ENCODE measurements at places on chromosomes 2 and 18.

DNA sequence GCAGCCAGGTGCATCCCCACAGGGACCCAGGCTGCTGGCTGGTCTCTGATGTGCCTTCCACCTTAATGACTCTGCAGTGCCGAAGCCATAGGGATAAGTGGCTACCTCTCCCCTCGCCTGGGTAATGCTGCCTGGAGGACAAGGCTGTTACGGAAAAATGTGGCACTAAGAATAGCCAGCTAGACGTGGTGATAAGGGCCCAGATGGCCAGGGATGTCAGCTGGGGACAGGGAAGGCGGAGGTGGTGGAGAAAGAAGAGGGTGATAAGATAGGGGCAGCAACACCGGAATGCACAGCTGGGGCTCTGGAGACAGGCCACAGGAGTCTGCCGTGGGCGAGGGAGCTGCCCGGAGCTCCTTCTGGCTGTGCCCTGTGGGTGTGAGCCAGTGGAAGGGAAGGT lies 170.6 kb downstream of the FHOD3 start:
- DNase-seq = no peak

DNA sequence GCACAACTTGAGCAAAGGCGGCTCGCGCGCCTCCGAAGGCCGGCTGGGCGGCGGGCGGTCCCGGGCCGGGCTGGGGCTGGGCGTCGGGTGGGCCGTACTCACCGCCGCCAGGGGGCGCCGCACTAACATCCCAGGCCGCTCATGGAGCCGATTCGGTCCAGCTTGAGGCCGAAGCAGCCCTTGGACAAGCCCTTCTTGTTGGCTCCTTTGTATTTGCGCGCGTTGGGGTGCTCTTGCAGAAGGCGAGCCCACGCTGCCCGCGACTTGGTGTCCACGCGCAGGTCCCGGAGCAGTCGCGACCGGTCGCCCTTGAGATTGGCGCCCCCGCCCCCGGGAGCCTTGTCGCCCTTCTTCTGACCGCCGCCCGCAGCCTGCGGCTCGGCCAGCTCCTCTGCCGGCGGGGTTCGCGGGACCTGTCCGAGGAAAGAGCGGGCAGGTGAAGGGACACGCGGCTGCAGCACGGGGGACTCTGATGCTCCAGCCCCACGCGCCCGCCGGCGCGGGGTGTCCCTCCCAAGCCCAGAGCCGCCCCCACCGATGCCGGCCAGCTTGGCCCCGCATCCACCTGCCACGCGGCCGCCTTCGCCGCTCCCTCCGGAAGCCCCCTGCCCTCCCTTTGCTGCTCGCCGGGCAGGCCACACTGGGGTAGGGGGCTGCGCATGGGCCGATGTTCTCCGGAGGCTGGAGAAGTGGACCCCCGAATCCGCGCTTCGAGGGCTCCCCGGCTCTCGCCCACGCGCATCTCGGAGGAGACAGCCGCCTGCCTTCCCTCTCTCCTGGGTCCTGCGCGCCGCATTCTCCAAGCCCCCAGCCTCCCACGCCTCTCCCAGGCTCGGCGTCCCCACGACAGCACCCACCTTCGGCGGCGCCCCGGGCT lies 655 bp downstream of the NPPC start:
- peak; percentile 68 for DNase-seq

DNA sequence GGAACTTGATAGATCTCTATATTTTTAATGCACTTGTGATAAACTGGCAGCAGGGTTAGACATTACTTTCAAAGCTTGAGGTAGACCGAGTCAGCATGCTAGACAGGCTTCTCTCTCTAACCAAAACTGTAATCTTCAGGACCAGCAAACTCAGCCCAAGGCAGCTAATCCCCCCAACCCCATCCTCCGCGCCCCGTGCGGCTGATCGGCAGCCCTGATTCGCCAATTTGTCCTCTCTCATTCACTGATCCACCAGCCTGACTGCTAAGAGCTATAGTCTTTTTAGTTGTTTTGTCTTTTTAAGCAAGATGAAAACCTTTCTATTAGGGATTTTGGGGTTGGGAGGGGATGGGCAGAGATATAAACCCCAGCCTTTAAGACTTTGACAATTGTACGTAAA lies 20.7 kb downstream of the ASPRV1 start:
- DNase-seq = no peak

DNA sequence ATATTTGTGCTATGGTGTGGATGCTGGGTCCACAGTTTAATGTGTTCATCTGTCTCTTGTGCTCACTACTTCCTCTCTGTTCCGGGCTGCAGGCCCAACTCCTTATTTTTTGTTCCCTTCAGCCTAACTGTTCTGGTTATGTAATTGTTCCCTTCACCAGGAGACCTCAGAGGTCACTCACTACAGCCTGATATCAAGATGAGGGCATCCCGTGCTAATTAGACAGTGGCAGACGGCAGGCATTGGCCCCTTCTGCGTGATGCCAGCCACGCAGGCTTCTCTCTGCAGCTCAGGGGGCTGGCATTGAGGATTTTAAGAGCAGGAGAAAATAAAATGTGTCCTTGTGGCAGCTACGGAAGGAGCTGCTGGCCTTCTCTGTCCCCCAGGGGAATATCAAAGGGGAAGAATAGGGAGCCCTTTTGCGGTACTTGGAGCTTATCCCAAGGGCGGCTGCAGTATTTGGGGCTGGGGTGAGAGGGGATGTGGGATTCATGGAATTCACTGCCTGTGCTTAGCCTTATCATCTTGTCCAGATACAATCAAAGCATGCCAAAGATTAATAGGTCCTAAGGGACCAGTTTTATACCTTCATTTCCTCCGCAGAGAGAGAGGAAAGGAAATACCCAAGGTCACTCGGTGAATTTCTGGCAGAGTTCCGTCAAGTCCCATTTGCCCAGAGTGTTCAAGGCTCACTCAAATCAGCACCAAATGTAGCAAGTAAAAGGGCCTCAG lies 53.3 kb upstream of the TRIB2 start:
- no peak for DNase-seq

DNA sequence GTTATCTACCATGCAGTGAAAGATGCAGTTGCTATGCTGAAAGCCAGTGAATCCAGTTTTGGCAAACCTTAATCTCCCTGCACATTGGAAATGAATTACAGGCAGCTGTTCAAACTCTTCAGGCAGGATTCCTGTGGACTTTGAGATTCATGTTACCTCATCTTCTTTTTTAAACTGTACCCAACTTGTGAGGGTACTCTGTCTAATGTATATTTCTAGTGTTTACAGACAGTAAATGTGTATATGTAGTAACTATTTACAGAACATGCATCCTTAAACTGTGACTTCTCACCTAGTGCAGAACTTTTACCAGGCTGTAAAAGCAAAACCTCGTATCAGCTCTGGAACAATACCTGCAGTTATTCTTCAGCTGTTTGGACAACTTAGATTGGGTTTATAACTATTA lies 50.9 kb downstream of the KDM3A start:
- no peak for DNase-seq

DNA sequence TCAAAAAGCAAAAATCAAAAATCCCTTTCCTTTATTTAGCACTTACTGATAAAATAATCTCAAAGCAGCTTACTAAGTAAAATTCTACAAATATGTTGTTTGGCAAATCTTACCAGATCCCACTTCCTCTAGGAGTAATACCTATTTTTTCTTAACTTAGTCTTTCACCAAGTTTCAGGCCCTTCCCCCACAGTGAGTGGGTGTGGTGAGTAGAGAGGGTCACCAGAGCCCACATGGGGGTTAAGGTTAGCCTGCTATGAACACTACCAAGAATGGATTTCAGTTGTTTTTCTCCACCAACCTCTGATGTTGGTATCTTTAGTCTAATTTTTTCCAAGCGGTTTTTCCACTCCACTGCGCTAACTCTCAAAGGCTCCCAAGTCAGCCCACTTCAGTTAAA lies 23.2 kb downstream of the PIAS2 start:
- DNase-seq = no peak

DNA sequence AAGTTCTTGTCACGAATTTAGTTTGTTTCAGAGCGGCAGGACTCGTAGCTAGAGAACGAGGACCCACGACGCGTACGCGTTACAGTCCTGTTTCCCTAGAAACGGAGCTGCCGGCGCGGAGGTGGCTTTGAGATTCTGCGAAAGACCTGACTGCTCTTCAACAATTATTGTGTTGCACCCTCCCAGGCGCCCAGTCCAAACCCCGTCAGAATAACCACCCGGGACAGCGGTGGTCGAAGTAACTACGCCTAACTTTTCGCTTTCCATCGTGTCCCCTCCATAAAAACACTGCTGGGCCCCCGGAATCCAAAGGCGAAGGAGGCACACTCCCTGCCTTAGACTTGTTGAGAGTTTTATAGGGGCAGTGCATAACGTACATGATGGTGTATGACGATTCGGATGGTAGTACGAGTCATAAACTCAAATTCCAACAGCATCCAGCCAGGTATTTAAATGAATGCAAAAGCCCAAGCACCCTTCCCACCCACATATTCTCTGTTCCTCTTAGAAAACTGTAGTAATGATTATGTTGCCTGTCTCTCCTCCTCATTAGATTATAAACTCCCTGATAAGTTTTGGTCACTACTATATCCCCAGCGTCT lies 651 bp upstream of the STAM2 start:
- no peak for DNase-seq

- DNase-seq = no peak
Measured at GRCh38 chr2:9979977-9980376, 28.5 kb downstream of the GRHL1 start.
